ENCODE measurements at places on chromosomes 4 and X.

- DNase-seq: no peak
These were observed 822.9 kb downstream of the RAPGEF2 start for GRCh38 chr4:159925770-159926169.

DNA sequence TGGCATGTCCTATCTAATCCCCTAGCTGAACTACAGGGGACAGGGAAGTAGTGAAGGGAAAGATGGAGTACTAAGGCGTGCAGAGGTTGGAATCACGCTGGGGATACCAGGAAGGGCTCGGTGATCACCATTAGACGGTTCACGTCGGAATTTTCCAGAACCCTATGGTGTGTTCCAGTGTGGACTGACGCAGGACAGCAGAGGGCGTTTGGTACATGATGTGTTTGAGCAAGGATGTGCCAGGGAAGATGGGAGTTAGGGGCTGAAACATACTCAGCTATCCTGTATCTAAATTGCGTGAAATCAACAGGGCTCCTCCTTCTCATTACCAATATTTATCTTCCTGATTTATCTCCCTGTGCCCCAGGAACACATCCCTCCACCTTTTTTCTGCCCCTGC is 33.7 kb downstream of the PRPS2 start:
- no peak for DNase-seq

GRCh38 chrX:20527558-20528011 is 260.9 kb upstream of the RPS6KA3 start:
- peak; percentile 25 for DNase-seq

- DNase-seq: no peak
These were observed 162.0 kb upstream of the EOLA2 start for GRCh38 chrX:150100261-150100660.
